SJCRH30 (cell line): ENCODE measurements at places on chromosomes 2 and 18.
A peak's percentile ranks its signal among the peaks of the same experiment; 100 is the strongest.

DNA sequence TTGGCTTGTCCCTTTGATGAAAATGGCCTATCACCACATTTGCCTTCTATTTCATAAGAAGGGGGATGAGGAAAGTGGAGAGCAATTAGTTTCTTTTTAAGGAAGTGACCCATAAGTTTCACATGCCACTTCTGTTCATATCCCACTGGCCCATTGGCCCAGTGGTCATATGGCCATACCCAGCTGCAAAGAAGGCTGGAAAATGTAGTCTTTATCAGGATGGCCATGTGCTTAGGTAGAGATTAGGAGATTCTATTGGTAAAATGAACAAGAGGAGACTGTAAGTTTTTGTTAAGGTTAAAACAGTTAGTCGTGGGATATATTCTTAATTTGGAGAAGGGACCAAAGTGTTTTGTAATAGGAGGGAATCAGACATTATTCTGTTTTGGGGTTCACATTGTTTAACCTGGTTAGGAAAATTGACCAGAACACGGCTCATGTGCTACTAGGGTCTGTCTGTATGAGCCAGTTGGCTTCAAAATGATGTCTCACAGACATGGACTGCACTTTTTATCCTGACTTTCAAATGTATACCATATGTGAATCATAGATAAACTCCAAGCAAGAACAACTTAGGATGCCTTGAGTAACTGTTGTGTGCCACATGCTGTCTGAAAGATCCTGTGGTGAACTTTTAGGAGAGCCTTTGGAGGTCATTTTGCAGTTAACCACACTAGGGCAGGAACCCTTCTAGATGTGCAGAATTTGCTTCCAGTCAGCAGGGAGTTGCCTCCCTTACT is 17.3 kb downstream of the PLCL1 start:
- no peak for DNase-seq

GRCh38 chr2:155748131-155748530 is 584.4 kb downstream of the NR4A2 start:
- peak; percentile 88 for DNase-seq

DNA sequence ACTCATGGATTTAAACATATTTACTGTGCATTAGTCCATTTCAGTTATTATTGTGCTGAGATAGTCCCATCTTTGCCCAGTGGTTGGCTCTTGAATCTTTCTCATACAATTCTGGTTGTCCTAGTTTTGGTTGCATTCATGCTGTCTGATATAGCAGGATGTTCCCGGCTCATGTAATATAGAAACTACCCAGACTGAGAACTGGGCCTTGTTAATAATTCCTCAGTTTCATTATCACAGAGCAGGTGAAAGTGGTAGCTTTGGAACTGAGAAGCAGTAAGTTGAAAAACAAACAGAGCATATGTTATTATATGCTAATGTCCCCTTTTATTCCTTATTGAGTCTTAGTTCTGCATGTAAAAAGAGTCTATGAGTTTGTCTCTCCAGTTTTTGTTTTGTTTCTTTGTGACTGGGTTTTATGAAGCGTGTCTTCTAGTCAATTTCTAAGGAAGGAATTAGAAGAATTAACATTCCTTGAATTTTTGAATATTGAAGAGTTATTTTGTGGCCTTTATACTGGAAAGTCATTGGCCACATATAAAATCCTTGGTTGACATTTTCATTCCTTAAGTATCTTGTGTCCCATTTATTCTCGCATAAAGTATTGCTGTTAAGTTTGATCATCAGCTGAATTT is 43.3 kb downstream of the EIF5B start:
- DNase-seq, result no peak

DNA sequence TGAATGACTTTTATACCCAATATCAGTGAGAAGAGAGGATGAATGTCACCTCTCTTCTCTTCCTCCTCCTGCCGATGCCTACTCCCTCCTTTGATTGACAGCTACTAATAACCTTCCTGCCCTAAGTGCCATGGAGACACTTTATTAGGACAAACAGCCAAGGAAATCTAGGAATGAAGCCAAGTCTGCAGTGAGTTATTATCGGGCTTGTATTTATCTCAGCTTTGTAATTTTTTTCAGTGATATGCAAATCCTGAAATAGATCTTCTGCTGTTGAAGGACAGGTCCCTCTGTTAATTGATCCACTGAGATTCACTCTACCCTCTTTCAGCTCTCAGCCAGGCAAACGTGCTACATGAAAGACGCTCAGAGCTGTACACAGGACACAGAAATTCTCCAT is 686.7 kb downstream of the TMEM182 start:
- DNase-seq, result no peak

DNA sequence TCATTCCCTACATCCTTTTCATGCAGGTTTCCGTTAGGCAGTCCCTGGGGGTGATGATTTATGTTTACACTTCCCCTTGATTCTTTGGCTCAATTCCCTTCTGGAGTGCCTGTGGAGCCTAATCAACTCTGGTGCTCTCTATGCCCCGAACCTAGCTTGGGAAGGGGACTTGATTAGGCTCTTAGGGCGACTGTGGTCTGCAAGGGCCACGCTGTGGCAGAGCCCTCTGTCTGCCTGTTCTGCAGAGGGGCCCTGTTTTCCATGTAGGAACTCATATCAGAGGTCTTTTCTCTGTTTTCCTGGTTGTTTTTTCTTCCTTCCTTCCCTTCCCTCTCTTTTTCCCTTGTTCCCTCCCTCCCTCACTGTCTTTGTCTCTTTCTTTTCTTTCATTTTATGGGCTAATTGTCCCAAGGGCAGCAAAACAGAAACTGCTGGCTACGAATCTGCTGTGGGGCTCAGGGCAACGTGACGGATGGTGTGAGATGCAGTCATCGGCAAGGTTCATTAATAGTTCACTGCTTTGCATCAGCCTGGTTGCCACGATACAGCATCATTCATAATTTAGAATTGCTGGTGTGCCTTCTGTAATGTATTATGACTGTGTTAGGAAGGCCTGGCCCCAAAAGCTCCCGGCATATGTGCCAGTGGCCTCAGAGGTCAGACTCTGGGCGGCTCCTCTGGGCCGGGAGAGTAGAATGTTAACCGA is 134.5 kb downstream of the NAPG start:
- DNase-seq, result no peak

GRCh38 chr2:196592331-196592910 is 47.1 kb upstream of the CCDC150 start:
- DNase-seq, result peak; percentile 40

- DNase-seq, result no peak
Measured at GRCh38 chr2:124670187-124670586, 645.1 kb downstream of the CNTNAP5 start.

GRCh38 chr2:205868773-205869333 is 186.6 kb downstream of the NRP2 start:
- DNase-seq, result no peak

- no peak for DNase-seq
Measured at GRCh38 chr2:220499225-220499624, 871.8 kb downstream of the SLC4A3 start.

DNA sequence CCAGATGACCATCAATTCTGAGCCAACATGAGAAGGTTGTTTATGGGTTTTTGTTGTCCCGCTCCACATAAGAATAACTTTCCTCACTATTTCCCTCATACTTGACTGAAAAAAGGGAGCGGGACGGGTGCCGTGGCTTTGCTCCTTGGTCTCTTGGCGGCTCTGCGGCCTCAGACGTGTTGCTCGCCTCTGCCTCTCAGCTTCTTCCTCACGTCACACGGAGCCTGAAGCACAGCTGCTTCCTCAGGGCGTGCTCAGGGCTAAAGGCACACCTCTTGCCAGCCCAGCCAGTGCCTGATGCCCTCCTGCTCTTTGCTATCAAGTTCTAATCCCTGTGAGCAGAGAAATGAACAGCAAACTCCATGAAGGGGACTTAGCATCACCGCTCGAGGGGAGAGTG is 17.9 kb upstream of the ID2 start:
- peak; percentile 23 for DNase-seq

GRCh38 chr2:64311191-64311910 is 142.6 kb upstream of the LGALSL start:
- peak; percentile 74 for DNase-seq

- DNase-seq, result no peak
Measured at GRCh38 chr2:60532421-60532820, 21.0 kb downstream of the BCL11A start.

- DNase-seq, result no peak
Measured at GRCh38 chr2:144252694-144253093, 267.2 kb downstream of the ZEB2 start.

GRCh38 chr2:177588671-177589070 is 196.1 kb downstream of the AGPS start:
- no peak for DNase-seq

- peak; percentile 32 for DNase-seq
Measured at GRCh38 chr2:206217743-206218142, 56.7 kb upstream of the ZDBF2 start.

DNA sequence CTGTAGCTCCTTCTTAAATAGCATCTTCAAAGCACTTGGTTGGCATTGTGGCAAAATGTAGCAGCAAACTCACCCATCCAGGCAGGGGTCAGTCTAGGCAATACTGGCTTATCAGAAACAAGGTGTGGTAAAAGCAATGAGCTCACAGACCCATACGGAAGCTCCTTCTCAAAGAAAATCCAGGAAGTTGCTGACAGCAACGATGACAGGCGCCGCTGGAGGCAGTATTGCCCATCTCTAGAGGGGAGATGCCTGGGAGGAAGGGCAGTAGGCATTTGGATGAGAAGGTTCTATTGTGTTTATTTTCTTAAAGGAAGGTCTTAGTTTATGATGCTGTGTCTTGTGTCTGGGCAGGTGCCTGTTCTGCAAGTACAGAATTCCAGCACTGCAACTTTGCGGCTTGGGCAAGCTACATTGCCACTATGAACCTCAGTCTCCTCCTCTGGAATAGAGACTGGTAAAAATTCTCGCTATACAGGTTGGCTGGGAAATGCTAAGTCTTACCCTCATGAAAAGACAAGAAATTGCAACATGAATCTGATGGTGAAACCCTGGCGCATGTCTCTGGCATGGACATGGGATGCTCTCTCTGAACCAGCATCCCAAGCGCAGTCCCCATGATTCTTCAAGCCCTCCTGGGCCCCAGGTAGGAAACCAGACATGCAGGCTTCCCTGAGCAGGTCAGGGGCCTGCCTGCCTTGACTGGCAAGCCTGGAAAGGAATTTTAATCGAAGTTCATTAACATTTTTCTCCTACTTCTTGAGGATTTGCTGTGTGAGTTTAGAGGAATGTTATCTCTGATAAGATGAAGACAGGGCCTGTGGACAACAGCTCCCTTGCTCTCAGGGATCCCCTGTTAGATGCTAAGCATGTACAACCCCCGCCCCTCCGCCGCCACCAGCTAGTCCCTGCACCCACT is 156.0 kb downstream of the TFCP2L1 start:
- DNase-seq, result no peak

GRCh38 chr2:8049176-8049575 is 632.7 kb upstream of the ID2 start:
- no peak for DNase-seq

DNA sequence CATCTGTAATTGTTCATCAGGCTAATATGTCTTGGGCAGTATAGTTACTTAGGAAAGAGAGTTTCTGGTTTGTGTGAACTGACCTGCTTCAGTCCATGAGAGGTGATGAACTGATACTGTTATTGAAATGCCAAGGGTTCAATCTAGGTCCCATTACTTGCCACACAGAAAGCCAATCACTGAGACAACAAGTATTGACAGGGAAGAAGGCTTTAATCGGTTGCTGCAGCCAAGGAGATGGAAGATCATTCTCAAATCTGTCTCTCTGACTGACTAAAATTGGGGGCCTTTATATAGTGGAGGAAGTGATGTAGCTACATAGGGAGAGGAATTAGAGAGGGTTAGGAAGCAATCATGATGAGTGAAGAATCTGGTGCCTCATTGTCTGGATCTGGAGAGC is 19.9 kb upstream of the FAM98A start:
- DNase-seq, result no peak

GRCh38 chr2:181649436-181649979 is 7.4 kb downstream of the CERKL start:
- no peak for DNase-seq

DNA sequence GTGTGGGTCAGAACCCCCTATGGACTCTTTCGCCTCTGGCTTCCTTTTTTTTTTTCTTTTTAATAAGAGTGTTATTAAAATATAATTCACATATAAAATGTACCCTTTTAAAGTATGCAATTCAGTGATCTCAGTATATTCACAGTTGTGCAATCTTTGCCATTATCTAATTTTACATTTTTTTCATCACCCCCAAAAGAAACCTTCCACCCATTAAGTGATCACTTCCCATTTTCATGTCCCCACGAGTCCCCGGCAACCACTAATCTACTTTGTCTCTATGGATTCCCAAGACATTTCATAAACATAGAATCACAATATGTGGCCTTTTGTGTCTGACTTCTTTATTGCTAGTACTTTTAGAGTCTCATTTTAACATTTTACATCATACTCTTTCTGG is 38.7 kb upstream of the ANXA4 start:
- no peak for DNase-seq

- no peak for DNase-seq
Measured at GRCh38 chr2:68837861-68838341, 33.3 kb downstream of the BMP10 start.

DNA sequence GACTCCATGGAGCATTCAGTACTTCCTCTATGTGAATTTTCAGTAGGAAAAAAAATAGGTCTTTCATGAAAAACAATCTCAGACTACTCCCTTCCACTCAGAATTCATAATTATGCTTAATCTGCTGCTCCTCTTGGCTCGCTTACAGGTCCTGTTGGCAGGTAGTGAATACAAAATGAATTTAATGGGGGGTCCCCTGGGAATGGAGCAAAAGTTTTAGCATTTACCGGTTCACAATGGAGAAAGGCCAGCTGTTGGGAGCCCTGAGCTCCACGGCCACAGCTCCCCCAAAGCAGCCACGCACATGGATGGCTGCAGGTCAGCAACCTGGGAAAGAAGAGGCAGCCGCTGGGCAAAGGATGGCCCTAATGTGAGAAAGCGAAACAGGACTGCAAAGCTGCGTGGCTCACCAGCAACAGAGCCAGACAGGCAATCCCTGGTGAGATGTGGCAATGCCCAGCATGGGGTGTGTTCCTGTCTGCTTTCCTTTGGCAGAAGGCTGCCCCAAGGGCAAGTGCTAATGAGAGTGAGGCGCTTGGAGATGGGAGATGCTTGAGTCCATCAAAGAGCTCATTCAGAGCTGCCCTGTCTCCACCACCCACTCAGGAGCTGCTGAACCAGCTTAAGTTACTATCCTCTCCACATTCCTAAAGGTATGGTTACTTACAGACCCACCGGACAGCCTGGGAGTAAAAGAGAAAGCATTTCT is 447.4 kb downstream of the EPHA4 start:
- peak; percentile 53 for DNase-seq

- DNase-seq, result no peak
Measured at GRCh38 chr18:13067124-13067523, 76.0 kb downstream of the CEP192 start.

GRCh38 chr2:85974390-85974789 is 85.6 kb upstream of the ST3GAL5 start:
- no peak for DNase-seq

GRCh38 chr2:148819019-148819585 is 55.9 kb upstream of the KIF5C start:
- no peak for DNase-seq

GRCh38 chr2:222864296-222864695 is 3.5 kb downstream of the ACSL3 start:
- peak; percentile 78 for DNase-seq
